Omental fat pad (tissue), 4 donors: ENCODE measurements at places on chromosomes 7 and 10.

GRCh38 chr7:116426428-116427156 is 72.9 kb upstream of the CAV2 start:
- no peak for DNase-seq

DNA sequence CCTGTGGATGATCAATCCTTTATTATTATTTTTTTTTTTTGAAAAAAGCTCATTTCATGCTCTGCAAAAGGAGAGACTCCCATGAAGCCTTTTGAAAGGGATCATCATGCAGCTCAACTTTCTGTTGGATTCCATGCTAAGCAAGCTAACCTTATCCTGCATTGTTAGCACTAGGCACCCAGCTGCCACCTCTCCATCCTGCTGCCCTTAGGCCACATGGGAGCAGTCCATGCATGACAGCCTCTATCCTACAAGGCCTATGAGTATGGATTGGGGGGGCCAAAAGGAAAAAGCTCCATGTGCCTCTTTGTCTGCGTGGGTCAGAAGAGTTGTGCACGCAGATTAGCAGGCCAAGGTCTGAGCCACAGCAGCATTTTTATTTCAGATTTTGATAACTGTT is 19.2 kb downstream of the SMNDC1 start:
- no peak for DNase-seq

- DNase-seq, result no peak
Observed at GRCh38 chr7:68955656-68956055, 642.6 kb upstream of the AUTS2 start.

DNA sequence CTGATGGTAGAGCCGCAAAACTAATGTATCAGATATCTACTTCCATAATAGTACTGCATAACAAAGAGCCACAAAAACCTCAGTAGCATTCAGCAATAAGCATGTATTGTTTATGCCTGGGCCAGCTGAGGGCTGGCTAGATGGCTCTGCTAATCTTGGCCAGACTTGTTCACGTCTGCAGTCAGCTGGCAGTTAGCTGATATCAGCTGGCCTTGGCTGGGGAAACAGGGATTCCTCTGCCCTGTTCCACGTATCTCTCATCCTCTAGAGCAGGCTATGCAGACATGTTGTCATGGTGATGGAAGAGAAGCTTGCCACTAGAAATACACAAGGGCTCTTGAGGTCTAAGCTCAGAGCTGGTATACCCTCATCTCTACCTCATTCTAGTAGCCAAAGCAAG is 62.9 kb downstream of the GRM8 start:
- DNase-seq, result no peak

- DNase-seq, result no peak
Observed at GRCh38 chr7:132258231-132258630, 318.0 kb downstream of the PLXNA4 start.

- no peak for DNase-seq
Observed at GRCh38 chr10:122864901-122865300, 14.5 kb downstream of the FAM24B start.

DNA sequence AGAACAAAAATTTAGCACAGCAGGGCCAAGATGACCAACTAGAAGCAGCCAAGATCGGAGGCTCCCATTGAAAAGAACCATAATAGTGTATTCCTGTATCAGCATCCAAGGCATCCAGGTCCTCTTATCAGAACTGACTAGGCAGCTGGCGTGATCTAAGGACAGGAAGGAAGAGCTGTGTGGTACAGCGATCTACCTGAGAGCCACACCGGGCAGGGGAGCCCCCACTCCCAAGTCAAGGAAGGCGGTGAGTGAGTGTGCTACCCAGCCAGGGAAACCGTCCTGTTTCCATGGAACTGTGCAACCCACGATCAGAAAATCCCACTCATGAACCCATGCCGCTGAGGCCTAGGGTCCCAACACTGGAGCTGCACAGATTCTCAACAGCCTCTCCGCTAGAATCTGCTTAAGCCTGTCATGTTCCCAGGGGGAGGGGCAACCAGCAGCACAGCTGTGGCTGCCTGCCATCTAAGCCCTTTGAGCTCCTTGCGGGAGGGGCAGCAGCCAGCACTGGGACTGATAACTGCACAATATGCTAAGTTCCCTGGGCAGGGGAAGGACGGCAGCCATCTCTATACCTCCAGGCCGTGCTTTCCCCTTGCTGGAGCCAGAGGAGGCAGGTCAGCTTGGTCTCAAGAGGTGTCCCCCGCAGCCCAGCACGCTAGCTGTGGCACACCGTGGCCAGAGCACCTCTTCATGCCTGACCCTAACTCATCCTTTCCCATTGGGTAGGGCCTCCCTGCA is 213.0 kb upstream of the SMIM30 start:
- DNase-seq, result no peak

- no peak for DNase-seq
Observed at GRCh38 chr7:44936322-44936721, 42.5 kb downstream of the MYO1G start.

DNA sequence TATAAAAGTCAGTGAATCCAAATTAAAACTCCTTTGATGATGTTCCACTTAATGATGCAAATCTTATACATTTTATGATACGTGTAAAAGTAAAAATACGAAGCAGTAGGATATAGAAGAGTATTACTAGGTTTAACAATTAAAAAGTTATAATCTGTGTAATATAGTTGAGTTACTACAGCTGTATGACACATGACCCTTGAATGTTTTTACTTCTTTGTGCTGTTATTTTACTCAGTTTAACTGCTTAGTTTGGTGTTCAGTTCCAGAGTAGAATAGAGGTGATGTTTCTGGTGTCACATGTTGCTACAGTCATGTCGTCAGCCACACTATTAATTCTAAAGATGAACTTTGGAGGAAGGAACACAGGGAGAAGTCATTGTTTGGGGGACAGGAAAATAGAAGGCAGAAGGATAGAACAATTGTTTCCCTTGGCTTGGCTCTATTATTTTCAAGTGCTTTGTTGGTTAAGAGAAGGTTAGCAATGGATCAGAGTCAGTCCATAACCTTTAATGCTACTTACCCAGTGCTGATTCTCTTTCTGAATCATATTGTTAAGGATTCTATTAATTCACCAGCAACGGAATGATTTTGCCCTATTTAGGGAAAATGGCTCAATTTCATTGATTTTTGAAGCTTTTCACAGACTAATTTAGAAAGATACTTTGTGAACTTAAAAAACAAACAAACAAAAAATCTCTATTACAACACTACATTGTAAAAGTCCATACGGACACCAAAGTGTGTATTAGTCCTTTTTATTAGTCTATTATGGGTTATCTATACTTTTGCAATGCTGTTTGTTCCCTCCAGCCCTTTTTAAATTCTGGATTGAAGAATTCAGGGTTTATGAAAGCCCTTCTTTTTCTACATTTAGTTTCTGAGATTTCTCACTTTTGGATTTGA is 73.4 kb downstream of the CPED1 start:
- DNase-seq, result no peak

- no peak for DNase-seq
Observed at GRCh38 chr10:45147000-45147399, 146.3 kb downstream of the ZNF22 start.

GRCh38 chr10:22410394-22410793 is 65.1 kb downstream of the SPAG6 start:
- no peak for DNase-seq

- no peak for DNase-seq
Observed at GRCh38 chr7:12303495-12303894, 92.4 kb downstream of the TMEM106B start.

GRCh38 chr10:68900427-68901104 is 549 bp upstream of the DDX50 start:
- peak; percentile 34 for DNase-seq

- DNase-seq, result no peak
Observed at GRCh38 chr7:22980422-22980821, 33.5 kb downstream of the HYCC1 start.

- DNase-seq, result no peak
Observed at GRCh38 chr10:33193701-33194521, 140.6 kb downstream of the NRP1 start.

GRCh38 chr7:100127866-100128636 is 1.3 kb downstream of the MBLAC1 start:
- no peak for DNase-seq

- DNase-seq, result no peak
Observed at GRCh38 chr10:35420827-35421552, 84.7 kb downstream of the CCNY start.

GRCh38 chr7:23135755-23136154 is 30.2 kb downstream of the KLHL7 start:
- DNase-seq, result no peak

- DNase-seq, result no peak
Observed at GRCh38 chr7:37287131-37287855, 161.4 kb downstream of the ELMO1 start.
